ENCODE measurements at places on chromosomes 6 and 20.

- no peak for DNase-seq
These were observed 121.7 kb downstream of the TNFRSF21 start for GRCh38 chr6:47187893-47188587.

DNA sequence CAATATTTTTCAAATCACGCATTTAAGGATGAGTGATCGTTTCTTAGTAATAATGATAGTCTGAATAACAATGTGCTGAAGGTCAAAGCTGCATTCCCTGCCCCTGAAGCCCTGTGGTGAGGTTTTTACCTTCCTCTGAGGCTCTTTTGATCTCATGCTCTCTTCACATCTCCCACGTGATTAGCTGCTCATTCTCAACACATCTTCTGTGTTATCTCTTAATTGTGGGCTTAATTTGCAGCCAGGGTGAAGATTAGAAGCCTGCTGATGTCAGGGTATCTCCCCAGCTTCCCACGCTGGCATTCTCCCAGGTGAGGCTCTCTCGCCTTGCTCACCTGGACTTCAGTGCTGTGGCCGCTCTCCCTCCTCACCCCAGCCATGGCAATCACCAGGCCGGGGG lies 109.7 kb upstream of the FOXQ1 start:
- DNase-seq, result no peak

GRCh38 chr20:22288957-22289356 lies 295.4 kb downstream of the FOXA2 start:
- no peak for DNase-seq

DNA sequence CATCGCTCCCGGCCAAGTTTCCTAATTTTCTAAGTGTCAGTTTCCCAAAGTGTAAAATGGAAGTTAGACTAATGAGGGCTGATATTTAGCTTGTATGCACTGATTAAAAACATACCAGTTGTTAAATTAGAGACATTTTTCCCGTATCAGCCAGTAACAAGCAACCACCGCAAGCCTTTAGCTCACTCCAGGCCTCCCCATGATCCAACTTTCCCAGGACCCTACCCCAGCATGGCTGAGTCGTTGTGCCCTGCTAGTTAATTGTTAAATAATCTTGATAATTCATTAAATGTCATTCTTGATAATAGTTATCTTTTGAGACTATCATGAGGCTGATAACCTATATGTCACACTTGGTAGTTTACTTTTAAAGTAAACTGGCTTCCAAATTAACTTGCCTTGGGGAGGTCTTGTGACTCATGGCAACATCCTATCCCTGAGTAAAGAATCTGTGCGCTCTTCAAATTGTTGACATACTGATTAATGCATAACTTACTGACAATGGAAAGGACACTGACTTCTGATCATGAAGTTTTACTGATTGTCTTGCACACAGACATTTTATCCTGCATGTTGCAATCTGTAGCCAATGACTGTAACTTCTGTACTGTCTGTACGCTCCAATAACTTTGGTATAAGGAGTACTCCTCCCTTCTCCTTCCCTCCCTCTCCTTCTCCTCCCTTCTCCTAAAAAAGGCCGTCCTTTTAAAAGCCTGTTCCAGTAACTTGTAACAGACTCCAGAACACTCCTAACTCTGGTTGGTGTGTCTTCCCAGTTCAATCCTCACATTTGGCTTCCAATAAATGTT lies 6.3 kb upstream of the GTF3C6 start:
- DNase-seq, result no peak

GRCh38 chr6:155915651-155916050 lies 460.0 kb upstream of the NOX3 start:
- DNase-seq, result no peak

DNA sequence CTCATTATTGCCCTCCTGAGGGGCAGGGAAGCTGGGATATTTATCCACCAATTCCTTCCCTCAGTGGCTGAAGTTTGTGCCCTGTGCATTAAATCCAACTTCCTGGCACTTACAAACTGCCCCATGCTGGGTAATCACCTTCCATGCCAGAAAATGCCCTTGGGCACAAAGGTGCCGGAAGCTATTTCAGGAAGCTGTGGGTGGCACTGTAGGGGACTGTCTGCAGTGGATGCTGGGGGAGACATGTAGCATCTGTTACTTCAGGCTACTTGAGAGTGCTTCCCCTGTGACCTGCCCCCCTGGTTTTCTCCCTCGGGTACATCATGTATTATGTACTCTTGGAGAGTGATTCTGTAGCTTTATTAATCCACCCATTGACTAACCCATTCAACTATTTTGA lies 24.7 kb upstream of the RALGAPA2 start:
- DNase-seq, result no peak

- DNase-seq, result no peak
These were observed 178.7 kb upstream of the TAB2 start for GRCh38 chr6:149138699-149139294.

- no peak for DNase-seq
These were observed 215.0 kb upstream of the RIN2 start for GRCh38 chr20:19543101-19543500.

DNA sequence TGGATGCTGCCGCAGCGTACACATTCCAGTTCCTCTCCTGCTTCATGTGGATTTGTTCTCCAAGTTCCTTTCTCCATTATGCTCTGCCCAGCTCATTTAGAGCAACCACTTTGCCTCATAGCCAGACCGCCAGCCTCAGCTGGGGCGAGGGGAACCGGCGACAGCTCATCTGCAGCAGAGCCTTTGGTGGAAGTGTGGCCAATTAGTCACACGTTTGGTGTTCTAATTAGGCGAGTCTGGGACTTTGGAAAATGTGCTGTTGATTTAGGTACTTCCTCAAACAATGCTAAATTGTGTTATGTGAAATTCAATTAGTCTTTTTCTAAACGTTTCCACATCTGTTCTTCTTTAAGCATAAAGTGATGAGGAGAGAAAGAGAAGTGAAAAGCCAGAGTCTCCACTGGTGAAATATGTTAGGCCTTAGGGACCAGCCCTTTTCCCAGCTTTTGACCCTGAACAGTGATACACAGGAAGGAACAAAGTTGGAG lies 217.9 kb downstream of the TBX18 start:
- DNase-seq, result no peak

- peak; percentile 44 for DNase-seq
These were observed 202.8 kb upstream of the BTBD3 start for GRCh38 chr20:11714886-11715285.

DNA sequence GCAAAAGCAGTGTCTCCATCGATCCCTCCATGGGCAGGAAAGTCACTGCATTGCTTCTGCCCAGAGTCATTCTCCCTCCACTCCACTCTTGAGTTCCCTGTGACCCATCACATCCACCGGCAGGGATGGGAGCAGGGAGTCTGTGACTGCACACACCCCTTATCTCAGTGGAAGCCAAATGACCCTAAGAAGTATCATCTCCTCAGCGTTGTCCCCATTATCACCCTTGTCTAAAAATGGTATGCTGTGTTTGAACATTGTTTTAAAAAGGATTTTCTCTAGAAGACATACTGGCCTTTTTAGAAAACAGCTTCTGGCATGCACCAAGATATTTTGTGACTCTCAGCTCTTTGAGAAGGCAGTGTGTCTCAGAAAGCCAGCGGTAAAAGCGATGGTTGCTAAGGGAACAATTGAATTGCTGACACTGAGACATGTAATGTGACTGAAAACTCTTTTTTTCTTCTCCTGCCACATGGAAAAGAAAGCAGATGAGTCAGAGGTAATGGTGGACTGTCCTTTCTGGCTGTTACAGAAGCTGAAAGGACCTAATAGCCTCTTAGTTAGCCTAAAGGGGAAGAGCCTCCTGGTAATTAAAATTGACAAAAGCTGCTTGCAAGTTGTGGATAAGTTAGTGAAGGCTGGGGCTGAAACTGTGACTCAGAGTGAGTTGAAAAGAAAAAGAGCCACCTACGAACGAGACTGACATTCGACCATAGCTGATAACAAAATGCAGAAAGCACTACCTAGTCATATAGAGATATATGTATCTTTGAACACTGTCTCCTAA lies 120.5 kb downstream of the MAP3K7 start:
- DNase-seq, result no peak

DNA sequence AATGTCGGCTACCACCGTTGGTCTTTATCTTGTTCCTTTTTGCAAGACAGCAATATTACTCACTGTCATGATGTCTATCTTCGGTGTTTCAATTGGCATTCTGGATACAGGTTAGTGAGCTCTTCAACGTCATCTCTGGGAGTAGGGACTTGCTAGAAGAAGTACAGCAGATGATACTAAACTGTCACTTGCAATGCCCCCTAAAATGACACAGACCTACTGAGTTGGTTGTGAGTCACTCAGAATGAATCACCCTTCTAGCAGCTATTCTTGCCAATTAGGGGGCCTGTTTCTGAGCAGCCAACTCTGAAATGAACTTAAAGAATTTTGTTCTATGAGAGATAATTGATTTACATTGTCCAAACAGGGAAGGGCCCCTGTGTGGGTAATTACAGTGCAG lies 176.5 kb downstream of the SLC16A10 start:
- DNase-seq, result no peak

- no peak for DNase-seq
These were observed 52.6 kb upstream of the TMEM200A start for GRCh38 chr6:130313206-130313605.

GRCh38 chr20:49483018-49483695 lies 689 bp upstream of the KCNB1 start:
- no peak for DNase-seq

All from cerebellum (tissue), 4 donors.